ENCODE measurements at places on chromosomes 13 and 19.
A peak's percentile ranks its signal among the peaks of the same experiment; 100 is the strongest.

GRCh38 chr13:99320693-99321481, 13.7 kb upstream of the GPR183 start:
- DNase-seq = peak; percentile 69

DNA sequence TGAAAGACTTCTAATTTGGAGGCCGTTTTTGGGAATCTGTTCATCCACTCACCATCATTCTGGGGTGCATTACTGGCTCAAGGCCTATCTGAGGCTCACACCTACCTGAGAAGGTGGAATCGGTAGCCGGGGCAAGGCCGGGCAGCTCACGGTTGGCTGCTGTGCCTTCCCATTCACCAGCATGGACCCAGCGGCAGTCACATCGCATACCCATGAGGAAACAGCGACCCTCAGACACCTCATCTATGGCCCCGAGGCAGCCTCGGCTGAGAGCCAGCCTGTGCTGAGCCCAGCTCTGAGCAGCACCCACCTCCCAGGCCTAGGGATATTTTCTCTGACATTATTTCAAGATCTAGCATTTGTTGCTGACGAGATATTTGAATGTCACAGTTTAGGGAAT, 130.5 kb downstream of the ATP11A start:
- DNase-seq = no peak

- DNase-seq = no peak
Observed at GRCh38 chr13:41651413-41652058, 194.2 kb downstream of the RGCC start.

DNA sequence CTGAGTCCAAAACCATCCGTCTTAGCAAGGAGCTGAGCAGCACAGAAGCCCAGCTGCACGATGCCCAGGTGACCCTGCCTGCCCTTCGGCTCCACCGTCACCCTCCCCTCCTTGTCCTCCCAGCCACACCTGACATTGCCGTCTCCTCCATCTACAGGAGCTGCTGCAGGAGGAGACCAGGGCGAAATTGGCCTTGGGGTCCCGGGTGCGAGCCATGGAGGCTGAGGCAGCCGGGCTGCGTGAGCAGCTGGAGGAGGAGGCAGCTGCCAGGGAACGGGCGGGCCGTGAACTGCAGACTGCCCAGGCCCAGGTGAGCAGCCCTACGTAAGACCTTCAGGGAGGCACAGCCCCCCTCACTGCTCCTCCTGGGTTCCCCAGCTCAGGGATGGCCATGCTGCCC, 49.1 kb downstream of the KCNC3 start:
- DNase-seq = no peak

DNA sequence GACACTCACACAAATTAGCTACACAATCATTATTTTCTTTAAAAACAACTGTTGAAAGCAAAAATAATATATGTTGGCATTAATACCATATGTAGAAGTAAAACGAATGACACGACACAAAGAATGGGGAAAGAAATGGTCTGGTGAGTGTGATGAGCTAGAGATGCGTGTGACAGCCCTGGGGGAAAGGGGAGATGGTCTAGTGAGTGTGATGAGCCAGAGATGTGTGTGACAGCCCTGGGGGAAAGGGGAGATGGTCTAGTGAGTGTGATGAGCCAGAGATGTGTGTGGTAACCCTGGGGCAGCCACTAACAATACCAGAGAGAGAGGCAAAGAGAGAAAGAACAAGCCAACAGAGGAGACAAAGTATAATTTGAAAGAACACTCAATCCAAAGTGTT, 22.3 kb upstream of the LAMP1 start:
- no peak for DNase-seq

DNA sequence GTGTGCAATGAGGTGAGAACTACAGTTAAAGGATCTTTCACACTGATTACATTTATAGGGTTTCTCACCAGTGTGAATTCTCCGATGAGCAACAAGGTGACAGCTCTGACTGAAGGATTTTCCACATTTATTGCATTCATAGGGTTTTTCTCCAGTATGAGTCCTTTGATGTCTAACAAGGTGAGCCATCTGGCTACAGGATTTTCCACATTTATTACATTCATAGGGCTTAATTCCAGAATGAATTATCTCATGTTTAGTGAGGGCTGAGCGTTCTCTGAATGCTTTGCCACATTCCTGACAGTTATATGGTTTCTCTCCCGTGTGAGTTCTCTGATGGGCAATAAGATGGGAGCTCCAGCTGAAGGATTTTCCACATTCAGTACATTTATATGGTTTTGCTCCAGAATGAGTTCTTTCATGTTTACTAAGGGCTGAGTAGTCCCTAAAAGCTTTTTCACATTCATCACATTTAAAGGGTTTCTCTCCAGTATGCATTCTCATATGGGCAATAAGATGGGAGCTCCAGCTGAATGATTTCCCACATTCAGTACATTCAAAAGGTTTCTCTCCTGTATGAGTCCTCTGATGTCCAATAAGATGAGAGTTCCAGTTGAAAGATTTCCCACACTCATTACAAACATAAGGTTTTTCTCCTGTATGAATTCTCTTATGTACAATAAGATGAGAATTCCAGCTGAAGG, 4.4 kb upstream of the C19orf18 start:
- DNase-seq = no peak

GRCh38 chr13:73832128-73832588, 302.0 kb downstream of the KLF12 start:
- no peak for DNase-seq

DNA sequence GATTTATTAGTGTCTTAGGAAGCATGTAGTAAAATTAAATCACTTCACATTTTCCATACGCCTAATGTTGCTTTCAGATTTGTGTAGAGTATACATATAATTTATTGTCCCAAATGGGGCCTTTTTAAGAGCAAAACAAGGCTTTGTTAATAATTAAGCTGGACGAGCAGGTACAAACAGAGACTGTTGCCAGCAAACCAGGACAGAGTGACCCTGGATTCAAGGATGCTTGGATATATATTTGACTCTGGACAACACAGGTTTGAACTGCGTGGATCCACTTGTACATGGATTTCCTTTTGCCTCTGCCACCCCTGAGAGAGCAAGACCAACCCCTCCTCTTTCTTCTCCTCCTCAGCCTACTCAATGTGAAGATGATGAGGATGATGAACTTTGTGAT, 454.9 kb downstream of the PCDH9 start:
- no peak for DNase-seq

DNA sequence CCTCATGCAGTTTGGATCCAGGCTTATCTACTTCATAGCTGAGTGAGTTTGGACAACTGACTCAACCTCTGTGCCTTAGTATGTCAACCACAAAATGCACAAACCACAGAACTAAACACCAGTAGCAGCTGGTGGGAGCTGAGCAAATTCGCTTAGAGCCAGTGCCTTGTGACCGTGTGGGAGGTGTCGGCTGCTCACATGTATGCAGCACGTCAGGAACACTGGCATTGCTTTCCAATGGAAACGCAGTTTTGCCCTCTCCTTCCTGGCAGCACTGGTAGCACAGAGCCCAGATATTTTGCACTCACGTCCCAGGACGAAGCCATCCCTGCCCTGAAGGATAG, 8.3 kb upstream of the NTN5 start:
- DNase-seq = no peak

DNA sequence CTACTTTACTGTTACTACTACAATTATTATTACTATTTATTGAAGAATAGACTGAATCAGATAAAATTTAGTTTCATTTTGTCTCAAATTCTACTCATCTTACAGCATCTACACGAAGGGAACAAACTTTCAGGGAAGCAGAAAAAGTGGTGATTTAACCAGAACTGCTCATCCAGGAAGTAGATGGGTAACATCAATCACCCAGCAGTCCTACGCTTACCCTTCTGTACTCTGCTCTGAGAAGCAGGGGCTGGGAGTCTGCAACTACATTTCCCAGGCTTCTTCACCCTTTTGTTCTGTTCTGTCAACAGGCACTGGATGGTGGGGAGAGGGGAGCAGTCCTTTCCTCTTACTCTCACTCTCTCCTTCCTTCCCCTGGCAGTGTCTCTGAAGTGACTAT, 31.4 kb upstream of the GGACT start:
- no peak for DNase-seq

GRCh38 chr19:57566396-57567265, 7.0 kb upstream of the ZNF550 start:
- DNase-seq = no peak

DNA sequence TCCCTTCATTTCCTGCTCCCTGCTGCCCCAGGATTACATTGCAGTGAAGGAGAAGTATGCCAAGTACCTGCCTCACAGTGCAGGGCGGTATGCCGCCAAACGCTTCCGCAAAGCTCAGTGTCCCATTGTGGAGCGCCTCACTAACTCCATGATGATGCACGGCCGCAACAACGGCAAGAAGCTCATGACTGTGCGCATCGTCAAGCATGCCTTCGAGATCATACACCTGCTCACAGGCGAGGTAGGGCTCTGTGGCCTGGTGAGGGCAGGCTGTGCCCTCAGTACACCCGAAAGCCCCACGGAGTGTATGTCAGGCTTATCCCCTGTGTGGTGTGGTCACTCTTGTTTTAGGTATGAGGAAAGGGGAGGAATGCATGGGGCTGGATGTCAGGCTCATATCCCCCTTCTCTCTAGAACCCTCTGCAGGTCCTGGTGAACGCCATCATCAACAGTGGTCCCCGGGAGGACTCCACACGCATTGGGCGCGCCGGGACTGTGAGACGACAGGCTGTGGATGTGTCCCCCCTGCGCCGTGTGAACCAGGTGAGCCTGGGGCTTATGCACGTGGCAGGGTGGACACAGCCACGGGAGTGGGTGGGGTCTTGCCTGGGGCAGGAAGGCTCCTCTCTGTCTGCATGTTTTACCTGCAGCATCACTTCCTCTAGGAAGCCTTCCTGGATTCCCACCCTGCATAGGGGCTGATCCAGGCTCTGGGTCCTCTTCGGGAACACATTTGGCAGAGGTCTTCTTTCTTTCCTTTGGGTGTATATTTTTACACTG, 2.3 kb upstream of the RNF225 start:
- no peak for DNase-seq

DNA sequence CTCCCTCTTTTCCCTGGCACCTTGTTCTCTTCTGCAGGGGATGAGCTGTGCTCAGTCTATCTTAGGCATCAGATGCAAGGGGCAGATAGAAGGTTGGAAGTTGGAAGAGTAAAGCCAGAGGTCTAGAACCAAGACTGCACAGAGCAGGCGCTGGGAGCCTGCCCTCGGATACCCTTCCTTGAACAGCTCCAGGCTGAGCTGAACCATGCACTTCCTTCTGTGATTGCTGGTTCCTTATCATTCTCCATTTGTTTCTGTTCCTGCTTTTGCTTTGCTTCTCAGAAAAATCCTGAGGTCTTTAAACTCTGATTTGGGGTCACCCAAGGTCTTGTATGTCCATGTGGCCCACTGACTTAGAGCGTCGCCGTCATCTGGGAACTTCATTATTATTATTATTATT, 36.3 kb downstream of the ARHGEF18 start:
- no peak for DNase-seq

DNA sequence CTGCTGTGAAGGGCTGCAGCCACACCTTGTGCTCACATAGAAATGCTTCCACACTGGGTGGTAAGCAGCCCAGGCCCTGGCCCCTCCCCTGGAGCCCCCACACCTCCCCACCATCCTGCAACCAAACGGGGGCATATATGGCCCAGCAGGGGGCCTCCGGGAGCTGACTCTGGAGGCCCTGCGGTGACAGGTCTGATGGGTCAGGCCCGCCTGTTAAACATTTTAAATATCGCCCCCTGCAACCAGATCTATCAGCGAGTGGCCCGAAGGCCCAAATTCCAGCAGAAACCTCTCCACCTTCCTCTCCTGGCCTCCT, 48.0 kb upstream of the KATNAL1 start:
- no peak for DNase-seq

DNA sequence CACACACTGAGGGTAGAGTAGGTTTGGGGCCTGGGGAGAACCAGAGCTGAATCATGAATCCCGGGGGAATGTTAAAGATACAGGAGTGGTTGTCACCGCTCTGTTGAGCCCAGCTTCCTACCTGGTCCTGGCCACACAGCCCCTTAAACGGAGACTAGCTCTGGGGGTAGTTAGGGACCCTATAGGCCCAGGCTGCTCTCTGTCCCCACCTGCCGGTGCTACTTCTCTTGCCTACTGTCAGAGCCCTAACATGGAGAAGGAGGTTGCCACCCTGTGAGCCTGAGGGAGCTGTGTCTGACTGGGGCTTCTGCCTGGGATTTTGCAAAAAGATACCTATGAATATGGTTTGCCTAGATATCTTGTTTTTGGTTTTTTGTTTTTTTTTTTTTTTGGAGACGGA, 36.6 kb upstream of the ZNF429 start:
- no peak for DNase-seq

DNA sequence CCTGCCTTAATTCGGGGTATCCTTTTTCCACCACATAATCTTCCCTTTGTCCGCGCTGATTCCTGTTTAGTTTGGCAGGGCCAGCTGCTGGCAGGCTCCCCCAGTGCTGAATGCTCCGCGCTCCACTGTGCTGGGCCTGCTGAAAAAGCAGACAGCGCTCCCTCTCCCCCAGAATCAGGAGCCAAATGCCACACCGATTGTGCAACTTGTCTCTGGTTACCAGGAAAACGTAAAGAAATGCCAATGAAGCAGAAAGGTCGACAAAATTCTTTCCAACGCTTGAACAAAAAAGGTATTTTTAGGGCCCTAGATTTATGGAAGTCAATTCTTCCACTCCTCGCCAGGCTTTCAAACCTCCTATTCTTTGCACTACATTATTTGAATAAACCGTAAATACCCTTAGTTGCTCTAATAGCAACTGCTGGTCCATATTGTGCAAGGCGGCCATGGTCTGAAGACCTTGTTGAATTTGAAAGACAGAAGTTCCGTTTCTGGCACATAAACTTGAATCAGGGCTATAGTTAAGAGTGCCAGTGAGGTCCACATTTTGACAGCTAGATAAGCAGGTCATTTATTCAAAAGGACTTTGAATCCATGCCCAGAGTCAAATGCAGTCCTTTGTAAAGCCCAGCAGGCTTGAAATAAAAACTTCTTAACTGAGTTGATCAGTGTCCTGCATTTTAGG, 206.7 kb upstream of the RFC3 start:
- no peak for DNase-seq

DNA sequence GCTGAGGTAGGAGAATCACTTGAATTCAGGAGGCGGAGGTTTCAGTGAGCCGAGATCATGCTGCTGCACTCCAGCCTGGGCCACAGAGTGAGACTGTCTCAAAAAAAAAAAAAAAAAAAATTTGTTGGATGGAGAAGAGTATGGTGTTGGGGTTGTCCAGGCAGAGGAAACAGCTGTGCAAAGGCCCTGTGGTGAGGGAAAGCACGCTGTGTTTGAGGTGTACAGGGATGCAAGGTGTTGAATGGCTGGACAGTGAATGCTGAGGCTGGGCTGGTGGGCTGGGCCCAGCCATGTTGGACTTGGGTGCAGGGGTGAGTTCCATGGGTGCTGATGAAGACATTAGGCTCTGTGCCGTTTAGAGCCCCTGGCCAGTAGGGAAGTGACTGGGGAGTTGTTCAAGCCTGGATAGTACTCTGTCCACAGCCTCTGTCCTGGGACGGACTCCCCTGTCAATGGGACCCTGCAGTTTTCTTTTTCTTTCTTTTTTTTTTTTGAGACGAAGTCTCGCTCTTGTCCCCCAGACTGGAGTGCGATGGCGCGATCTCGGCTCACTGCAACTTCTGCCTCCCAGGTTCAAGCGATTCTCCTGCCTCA, 18.6 kb downstream of the PRR12 start:
- DNase-seq = no peak

Measured in activated CD4-positive, alpha-beta T cell treated with anti-CD3 and anti-CD28 coated beads, Interleukin-2, amount 10 ng/mL, durations not matched to agents 24 days and 14 days (primary cell).